ENCODE measurements at places on chromosomes 5 and 9. TPM values are rescaled to one million over a fixed set of nuclear protein-coding genes. Genes with fewer than 3 reads are reported as not detected.
A peak's percentile ranks its signal among the peaks of the same experiment; 100 is the strongest.

- no peak for DNase-seq
These were observed 129.2 kb downstream of the LIFR start for GRCh38 chr5:38426986-38427950.

Gene RUSC2
- 4.7 TPM for total RNA-seq

GRCh38 chr5:401146-402034 lies 41.6 kb upstream of the EXOC3 start:
- no peak for DNase-seq

DNA sequence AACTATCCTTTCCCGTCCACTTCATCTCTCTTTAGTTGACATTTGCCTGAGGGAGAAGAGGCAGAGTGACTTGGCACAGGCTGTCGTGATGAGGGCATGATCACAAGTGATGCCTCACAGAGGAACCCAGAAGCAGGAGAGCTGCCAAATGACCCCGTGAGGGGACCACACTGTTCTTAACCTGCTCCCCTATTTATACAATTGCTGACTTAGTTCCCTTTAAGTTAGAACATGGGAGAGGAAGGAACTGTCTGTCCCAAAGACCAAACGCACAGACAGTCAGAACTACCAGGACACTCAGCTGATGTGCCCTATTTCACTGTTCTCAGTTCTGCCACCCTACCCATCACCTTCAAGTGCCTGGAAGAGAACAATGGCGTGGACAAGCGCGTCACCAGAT lies 73.7 kb downstream of the SLC1A3 start:
- no peak for DNase-seq

GRCh38 chr9:7300484-7300883 lies 499.1 kb downstream of the DMAC1 start:
- no peak for DNase-seq

GRCh38 chr9:89807101-89807395 lies 202.2 kb downstream of the GADD45G start:
- DNase-seq, result no peak

DNA sequence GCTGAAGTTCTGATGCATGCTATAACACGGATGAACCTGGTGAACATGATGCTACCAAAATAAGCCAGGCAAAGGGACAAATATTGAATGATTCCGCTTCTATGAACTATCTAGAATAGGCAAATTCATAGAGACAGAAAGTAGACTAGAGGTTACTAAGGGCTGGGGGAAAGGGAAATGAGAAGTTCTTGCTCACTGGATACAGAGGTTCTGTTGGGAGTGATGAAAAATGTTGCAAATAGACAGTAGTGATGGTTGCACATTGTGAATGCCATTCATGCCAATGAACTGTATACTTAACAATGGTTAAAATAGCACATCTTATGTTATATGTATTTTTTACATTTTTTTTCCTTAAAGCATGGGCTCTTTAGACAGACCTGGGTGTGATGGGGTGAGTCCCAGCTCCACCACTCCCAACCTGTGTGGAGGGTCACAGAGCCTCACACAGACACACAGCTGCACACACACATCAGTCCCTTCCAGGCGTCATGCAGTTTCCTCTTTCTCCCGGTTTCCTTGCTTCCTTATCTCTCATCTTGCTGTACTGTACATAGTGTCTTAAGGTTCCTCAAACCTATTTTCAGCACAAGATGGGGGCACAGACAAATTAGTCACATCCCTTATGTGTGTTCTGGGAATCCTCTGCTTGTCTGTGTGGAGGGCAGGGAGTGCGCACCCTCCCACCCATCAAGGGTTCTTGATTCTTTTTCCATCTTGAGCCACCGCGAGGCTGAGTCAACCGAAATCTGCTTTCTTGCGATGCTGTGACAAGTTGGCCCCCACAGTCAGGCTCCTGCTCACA lies 192.9 kb downstream of the CRB2 start:
- DNase-seq, result no peak

Gene SPINK13
- 0.40 TPM for total RNA-seq

- DNase-seq, result no peak
These were observed 139.2 kb upstream of the CCNH start for GRCh38 chr5:87551911-87552310.

DNA sequence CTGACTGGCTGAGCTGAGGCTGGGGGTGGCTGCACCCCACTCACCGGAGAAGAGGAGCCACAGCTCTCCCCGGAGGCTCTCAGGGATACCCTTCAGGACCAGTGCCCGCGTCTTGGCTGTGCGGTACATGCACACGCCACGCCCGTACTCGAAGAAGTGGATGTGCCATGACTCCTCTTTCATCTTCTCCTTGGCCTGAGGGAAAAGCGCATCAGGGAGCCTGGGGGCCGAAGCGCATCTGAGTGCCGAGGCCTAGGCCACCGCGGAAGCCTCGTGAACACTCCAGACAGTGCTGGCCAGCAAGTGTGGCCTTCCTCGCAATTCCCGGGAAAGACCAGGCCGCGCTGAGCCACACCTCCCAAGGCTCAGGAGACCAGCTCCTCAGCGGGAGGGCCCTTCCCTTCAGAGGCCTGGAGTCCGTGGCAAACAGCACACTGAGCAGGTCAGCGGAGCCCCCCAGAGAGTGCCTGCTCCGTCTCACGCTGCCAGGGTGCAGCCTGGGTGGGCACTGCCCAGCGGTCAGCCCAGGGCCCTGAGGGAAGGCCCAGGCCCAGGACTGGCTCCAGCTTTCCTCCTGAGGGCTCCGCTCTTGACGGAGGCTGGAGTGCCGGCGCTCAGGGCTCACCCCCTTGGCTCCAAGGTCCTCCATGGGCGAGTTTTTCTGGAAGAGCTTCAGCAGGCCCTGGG lies 20.5 kb upstream of the MRNIP start:
- DNase-seq, result no peak

GRCh38 chr9:80046481-80046880 lies 474.7 kb downstream of the TLE4 start:
- DNase-seq, result no peak

Gene AKNA
- total RNA-seq, result 44.9 TPM

DNA sequence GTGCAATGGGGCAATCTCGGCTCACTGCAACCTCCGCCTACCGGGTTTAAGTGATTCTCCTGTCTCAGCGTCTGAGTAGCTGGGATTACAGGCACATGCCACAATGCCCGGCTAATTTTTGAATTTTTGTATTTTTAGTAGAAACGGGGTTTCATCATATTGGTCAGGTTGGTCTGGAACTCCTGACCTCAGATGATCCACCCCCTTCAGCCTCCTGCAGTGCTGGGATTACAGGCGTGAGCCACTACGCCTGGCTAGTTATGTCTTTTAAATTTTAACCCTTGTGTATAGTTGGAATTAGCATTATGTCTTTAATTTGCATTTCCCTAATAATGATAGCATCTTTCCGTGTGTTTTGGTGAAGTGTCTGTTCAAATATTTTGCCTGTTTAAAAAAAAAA lies 11.5 kb downstream of the GPBP1 start:
- no peak for DNase-seq

Gene LCN9
- total RNA-seq, result not detected

DNA sequence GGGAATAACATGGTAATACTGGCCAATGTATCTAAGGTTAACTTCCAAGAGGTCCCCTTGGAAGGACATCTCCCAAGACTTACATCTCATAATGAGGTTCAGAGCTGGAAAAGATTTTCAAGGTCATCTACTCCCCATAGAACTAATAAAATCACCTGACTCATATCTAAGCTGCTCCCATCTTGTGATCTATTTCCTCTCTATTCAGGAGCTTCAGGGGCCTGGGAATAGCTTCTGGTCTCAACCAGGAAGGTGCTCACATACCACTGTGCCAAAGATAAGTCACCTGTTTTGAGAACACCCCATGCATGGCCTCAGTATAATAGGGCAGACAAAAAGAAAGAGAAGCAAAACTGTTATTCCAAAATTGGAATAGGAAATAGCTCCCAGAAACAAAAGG lies 74.2 kb downstream of the OXCT1 start:
- no peak for DNase-seq

DNA sequence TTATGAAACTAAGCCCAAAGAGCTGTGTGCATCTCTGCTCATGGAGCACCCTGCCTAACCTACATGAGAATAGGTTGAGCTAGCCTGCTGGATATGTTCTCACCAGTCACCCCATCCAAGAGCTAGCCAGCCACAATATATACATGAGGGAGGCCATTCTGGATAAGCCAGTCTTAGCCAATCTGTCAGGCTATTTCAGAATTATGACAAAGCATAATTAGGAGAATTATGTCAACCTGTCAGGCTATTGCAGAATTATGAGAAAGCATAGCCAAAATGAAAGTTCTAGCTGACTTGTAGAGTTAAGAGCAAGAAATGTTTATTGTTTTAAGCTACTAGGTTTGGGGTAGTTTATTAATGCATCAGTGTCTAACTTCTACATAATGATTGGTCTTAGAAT lies 189.8 kb downstream of the WDR70 start:
- DNase-seq, result no peak

- DNase-seq, result no peak
These were observed 59.5 kb downstream of the ADGRV1 start for GRCh38 chr5:90618071-90618470.

DNA sequence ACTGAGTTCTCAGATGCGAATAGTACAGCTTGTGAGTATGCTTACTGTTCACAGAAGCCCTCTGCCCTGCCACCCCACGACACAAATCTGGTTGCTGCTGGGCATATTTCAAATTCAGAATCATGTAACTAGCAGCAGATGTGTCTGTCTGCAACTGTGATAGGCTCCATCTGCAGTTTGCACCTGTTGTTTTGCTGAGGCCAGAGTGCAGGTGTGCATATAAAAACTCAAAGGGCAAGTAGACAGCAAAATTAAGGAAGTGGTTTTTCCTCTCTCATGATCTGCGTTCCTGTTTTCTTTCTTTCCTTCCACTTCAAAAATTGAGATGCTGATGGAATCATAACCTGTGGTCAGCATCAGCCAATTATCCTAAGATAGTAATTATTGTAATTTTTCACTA lies 1000.5 kb downstream of the PTPRD start:
- DNase-seq, result peak; percentile 19

GRCh38 chr5:79526493-79526892 lies 12.6 kb upstream of the HOMER1 start:
- DNase-seq, result no peak

DNA sequence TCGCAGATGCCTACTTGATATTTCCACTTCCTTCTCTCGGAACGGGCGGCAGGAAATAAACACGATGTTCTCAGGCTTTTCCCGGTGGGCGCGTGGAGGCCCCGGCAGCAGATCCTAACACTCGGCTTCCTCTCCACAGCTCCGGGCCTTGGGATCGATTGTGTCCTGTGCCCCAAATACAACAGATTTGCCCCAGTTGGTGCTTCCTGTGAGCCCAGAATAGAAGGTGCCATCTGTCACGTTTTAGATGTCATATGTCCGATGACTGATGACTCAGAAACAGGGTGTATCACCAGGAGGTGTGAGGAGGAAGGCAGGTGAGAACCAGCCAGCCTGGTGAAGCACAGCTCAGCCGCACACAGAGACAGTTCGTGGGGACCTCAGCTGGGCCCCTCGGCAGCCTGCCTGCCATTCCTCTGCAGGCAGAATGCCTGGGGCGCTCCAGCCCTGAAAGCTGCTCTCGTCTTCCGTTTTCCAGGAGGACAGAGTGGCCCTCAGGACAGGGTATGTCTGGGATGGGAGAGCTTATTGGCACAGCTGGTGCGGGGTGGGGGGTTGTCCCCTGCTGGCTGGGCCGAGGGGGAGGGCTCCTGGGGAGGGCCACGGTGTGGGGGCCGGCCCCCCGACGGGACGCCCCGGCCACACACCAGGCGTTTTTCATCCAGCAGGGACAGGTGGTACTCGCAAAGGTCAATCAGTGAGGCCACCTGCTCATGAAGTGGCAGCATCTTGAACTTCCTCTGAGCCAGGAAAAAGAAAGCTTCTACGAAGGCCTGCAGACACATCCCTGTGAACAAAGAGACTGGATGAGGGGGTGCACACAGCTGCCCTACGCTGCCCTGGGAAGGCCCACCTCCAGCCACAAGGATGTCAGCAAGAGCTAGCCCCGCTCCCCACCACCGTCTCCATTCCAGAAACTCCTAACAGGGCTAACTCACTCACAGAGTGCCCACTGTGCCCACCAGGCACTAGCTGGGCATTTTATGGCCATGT lies 171.0 kb downstream of the DAB2IP start:
- DNase-seq, result no peak

Gene ANKRD55
- total RNA-seq, result not detected

DNA sequence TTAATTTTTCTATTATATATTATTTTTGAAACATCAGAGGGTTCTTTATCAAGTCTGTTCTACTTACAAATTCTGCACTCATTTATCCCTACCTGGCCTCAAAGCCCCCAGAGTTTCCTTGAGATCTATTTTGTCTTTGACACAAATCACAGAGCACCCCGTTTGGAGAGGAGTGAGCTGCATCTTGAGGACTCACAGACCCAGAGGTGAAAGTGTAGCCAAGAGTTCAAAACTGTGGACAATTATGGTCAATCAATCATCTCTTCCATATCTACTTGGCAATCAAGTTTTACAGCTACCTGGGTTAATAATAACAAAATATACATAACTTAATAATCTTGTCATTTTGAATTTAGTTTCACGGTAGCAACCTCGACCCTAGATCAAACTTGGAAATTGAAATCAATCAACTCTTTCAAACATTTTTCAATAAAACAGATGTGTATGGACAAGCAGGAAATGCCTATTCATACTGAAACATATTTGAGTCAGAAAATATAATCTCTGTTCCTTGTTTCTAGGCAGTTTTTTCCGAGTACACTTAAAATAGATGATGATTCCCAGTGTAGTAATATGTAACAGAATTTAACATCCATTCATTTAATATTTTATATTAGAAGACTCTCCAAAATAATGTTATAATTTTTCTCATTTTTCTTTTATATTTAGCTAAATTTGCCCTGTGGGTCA lies 13.7 kb upstream of the SYK start:
- no peak for DNase-seq

DNA sequence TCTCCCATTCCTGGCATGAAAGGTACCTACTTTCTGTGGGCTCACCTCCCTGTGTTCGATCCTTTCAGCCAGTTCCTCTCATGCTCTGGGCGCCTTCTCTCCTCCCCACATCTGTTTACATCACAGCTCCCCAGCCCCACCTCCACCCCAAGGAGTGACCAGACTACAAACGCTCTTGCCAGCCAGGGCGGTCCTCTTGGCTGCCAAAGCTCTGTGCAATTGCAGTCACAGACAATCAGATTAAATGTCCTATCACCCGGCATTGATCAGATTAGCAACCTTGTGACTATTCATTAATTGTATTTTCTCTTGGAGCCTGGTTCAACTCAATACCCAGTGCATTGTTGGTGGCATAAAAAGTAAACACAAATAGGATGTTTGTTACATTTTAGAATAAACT lies 211.2 kb upstream of the TBCA start:
- no peak for DNase-seq

- DNase-seq, result no peak
These were observed 141.9 kb downstream of the SLC12A2 start for GRCh38 chr5:128225245-128226030.

GRCh38 chr5:32753765-32754164 lies 42.6 kb downstream of the NPR3 start:
- no peak for DNase-seq

Gene PLPP7
- total RNA-seq, result 0.40 TPM
